ENCODE measurements at places on chromosomes 1 and 21.

GRCh38 chr1:32728413-32729077 is 26.0 kb upstream of the SYNC start:
- DNase-seq: no peak

GRCh38 chr21:35426469-35426868 is 377.4 kb upstream of the RUNX1 start:
- DNase-seq: no peak

DNA sequence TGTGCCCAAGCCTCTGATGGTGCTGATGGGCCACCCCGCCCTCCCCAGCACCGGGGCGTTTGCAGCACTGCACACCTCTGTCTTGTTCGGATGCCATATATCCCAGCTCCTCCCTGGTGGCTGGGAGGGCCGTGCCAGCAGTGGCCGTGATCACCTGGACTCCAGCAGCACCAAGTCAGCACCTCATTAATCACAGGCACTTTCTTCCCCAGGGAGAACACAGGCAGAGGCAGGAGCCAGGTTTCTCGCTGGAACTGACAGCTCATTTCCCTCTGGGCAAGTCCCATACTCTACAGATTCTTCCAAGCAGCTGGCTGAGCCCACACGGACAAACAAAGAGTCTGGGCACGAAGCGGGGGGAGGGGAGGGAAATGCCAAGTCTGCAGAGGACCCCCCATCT is 141.7 kb upstream of the EDN2 start:
- DNase-seq: no peak

DNA sequence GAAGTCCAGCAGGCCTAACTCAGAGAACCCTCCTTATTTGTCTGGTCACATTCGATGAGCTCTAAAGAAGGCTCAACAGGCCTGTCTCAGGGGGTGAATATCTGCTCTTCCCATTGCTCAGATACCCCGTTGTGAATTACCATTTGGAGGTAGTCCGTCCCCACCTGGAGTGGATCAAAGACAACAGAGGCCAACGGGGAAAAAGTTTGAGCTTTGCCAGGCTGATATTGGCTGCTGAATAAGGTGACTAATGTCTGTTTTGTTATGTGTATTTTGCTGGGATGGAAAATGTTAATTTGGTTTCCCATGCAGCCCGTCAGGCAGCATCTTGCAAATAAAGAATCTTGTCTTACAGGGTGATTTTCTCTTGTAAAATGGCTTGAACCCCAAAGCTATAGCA is 69.2 kb upstream of the EPS8L3 start:
- no peak for DNase-seq

Measured in naive thymus-derived CD4-positive, alpha-beta T cell (primary cell).